Myocyte (in vitro differentiated cells): ENCODE measurements at places on chromosomes 12 and 14.

DNA sequence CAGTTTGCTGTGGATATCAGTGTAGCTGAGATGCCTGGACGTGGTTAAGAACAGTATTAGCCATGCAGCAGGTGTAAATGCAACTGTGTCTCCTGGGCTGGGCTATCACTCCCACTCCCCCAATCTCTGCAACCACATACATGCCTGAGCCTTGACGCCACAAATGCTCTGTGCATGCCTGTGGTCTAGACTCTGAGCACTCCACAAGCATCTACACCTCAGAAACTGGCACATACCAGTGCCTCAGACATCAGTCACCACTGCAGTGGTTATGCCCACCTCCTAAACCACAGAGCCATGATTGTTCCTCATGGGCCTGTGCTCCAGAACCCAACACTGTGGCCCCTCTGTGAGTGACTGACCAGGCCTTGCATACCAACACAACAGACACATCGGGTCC is 226.8 kb upstream of the ALG10 start:
- peak; percentile 100 for DNase-seq

GRCh38 chr12:102169922-102170621 is 27.6 kb downstream of the PMCH start:
- DNase-seq, result peak; percentile 24

- DNase-seq, result peak; percentile 57
Observed at GRCh38 chr14:77707355-77707723, 484 bp downstream of the ALKBH1 start.

- peak; percentile 64 for DNase-seq
Observed at GRCh38 chr14:30291216-30291615, 267.7 kb upstream of the G2E3 start.

DNA sequence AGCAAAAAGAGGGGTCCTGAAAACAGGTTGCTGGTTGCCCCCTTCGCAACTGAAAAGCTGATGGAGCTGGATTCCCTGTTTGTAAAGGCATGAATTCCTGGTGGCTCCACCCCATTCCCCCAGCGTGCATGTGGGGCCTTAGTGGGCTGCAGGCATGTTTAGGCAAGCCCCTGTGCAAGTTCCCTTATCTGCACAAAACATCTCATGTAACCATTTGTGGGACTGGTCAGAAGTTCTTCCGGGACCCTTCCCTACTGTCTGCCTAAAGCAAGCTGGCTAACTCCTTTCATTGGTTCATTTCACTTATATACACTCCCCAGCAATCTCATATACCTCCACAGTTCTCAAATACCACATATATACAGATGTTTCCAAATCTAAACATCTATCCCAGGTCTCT is 24.0 kb upstream of the HIGD1C start:
- no peak for DNase-seq

DNA sequence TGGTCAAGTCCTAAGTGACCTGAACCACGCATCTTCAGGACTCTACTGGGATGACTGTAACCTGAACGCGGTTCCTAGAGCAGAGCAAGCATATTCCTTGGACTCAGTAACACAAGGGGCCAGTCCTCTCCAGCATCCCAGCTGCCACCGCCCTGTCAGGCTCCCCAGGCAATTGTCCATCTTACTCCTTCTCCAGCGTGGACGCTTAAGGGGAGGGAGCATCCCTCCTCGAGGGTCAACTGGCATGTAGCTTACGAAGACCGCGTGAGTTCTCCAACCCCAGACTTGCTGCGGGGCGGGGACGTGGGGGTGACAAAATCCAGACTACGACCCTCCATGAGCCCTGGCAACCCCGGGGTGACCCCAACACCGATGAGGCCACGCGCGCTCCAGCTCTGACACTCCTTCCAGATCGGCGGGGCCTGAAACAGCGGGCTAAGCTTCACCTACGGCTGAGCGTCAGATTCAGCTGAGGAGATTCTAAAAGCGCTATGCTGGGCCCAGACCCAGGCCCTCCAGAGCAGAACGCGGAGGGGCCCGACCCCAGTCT is 846 bp upstream of the MTHFD1 start:
- DNase-seq, result peak; percentile 49

- peak; percentile 61 for DNase-seq
Observed at GRCh38 chr12:51884676-51885229, 3.1 kb upstream of the ANKRD33 start.

- DNase-seq, result no peak
Observed at GRCh38 chr12:93895089-93895445, 217.9 kb downstream of the CRADD start.

GRCh38 chr12:52515927-52516831 is 4.0 kb downstream of the KRT5 start:
- no peak for DNase-seq

DNA sequence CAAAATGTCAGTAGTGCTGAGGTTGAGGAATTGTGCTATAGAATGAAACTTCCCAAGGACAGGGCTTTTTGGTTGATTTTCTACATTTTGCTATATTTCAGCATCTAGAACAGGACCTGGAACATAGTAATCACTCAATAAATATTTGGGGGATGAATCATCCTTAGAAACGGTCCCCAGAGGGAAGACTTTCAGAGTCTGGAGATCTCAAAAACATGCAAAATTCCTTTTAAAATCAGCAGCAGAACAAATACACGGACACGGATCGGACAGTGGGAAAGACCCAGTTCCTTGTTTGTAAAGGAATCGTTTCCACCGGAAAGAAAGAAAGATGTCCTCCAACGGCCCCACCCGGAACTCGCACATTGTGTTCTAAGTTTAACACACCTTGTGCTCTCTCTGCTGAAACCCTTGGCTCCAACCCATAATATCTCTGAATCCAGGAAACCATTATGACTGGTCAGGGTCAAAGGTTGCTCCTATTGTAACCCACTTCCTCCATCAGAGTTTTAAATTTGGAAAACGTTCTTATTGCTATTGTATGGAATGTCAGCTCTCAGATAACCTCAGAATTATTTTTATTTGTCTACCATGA is 617.2 kb downstream of the MED13L start:
- DNase-seq, result no peak
